ENCODE measurements at places on chromosomes 11 and 22.

DNA sequence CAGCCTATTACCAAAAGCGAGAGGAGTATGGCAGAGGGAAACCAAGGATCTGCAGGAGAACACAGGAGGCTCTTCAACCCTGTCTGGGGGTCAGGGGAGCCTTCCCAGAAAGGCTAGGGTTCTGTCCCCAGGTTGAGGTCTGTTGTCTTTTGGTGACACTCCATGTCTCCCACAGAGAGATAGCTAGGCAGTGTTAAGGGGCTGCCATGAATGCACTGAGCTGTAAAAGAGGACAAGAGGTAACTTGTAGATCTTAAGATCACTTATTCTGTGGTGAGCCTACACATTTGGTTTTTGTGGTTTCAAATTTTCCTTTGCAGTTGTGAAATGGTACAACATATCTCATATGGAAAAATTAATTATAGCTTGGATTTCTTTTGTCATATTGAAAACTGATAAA, 6.0 kb upstream of the ACER3 start:
- DNase-seq = no peak

DNA sequence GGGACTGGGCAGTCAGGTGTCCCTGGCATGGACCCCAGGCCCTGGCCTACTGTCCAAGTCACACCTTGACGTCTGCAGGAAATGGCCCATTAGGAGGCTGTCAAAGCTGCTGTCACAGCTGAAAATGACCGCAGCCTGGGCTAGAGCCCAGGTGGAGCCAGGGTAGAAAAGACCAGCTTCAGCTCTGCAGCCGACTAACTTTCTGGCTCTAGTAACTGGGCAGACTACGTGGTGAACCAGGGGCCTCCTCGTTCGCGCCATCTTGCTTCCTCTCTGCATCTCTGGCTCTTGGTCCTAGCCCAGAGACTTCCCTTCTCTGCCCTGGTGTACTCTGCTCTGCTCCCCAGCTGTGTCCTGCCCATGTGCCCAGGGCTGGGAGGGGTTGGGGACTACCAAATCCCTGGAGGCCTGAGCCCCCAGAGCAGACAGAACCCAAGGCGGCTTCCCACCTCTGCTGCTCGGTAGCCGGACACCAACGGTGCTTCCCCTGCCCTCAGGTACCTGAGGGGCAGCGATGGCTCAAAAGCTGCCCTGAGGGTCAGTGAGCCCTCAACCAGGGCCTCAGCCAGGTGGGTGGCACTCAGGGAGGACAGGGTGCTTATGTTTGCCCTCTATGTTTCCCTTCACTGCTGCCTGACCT, 19.7 kb downstream of the SART1 start:
- DNase-seq = no peak

DNA sequence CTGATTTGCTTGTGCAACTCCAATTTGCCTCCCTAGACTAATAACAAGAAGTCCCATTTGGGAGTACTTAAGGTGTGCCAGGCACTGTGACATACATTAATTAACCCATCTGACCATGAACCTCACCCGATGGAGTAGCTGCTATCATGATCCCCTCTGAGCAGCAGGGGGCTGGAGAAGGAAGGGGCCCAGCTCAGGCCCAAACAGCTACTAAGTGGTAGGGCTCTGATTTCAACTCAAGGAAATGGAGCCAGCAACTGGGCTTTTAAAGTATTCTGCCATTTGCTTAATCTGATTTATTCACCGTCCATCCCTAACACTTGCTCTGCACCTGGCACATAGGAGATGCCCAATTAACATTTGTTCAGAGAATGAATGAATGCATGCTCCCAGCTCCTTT, 1.2 kb downstream of the CRYBB1 start:
- DNase-seq = no peak

GRCh38 chr11:15897211-15897960, 459.0 kb downstream of the SOX6 start:
- no peak for DNase-seq

GRCh38 chr22:47073075-47073474, 310.6 kb downstream of the TBC1D22A start:
- DNase-seq = no peak
